ENCODE measurements at places on chromosomes 4 and X.

DNA sequence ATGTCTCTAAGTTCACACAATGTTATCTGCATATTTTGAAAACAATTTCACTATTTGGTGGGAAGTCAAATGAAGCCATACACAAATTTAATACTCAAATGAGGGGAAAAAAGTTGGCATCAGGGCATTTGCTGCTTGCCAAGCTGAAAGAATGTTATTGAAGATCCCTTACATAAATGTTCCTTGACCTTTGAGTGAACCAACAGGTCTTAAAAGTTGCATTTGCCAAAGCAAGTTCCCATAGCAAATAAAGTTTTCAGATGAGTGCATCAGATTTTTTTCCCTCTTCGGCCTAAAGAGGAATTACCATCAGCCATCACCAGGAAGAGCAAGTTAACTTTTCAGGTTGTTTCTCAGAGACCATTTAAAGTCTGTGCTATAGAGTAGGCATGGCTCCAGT is 115.9 kb downstream of the COX18 start:
- DNase-seq = no peak

- DNase-seq = no peak
These were observed 672.7 kb downstream of the CCSER1 start for GRCh38 chr4:90799895-90800294.

DNA sequence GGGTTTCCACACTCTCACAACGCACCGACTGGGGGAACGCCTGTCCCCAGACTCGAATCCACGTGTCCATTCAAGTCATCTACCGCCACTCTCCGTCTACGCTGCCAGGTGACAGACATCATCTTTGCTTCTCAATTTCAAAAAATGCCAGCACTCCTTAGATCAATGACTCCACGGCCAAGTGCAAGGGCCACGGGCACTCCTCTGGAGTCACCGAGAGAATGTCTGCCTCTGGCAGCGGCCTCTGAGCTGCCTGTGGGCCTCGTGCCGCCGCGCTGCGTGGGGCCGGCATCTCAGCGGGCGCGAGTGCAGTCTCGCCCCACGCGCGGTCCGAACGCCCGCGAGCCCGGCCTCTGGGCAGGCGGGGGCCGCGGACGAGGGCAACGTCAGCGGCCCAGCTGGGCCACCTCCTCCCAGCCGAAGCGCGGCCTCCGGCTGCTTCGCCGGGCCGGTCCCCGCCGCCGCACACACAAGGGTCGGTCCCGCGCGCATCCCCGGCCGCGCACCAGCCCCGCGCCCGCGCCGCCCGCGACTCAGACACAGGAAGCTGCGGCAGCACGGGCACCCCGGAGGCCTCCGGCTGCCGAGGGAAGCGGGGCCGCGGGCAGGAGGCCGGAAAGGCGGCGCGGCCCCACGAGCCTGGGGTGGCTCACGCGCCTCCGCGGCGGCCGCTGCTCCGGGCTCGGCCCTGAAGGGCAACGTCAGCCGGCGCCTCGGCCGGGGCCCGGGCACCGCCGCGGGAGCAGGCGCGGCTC is 450 bp downstream of the ACSL1 start:
- DNase-seq = no peak

DNA sequence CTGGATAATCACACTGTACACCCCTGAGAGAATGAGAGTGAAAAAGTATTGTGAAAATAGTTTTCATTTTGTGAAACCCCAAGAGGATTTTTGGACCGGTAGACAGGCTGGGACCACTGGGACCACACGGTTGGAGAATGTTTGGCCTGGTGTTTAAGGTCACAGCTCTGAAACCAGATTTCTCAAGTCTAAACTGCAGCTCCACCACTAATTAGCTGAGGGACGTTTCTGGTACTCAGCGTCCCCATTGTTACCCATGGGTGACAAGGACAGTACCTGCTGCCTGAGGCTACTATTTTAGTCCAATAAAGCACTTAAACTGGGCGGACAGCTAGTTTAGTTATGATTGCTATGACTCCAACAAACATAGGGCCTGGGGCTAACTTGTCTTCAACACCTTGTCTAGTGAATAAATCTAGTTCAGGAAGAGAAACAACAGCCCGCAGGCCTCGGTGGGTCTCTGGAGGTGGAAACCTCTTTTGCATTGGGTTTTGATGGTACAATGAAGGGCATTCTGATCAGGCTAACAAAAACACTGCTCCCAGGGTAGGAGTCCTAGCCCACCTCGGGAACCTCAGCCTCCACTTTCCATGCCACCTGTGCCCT is 509 bp upstream of the USP11 start:
- DNase-seq = no peak

DNA sequence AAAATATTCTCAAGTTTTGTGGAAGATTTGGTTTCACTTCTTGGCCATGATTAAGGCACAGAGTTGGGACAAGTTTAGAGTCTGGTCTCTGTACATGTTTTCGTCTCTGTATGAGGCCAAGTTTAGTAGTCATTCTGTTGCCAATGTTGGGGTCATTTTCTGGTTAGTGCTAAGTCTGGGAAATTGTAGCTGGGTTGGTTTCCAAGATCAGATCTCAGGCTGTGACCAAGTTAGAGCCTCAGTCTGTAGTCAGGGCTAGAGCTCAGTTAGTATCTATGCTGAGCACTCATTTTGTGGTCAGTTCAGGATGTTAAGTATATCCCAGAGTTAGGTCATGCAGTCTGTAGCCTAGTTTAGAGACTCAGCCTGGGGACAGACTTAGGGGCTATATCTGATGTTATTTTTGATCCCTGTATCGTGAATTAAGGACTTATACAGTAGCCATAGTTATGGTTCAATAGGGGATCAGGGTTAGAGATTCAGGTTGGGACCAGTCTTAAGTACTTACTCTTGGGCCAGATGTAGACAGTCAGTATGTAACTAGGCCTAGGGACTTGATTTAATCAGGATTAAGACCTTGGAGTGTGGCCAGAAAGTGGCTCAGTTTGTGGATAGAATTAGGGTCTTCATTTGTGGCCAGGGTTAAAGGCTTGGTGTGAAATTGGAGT is 6.6 kb upstream of the ENOX2 start:
- DNase-seq = no peak

DNA sequence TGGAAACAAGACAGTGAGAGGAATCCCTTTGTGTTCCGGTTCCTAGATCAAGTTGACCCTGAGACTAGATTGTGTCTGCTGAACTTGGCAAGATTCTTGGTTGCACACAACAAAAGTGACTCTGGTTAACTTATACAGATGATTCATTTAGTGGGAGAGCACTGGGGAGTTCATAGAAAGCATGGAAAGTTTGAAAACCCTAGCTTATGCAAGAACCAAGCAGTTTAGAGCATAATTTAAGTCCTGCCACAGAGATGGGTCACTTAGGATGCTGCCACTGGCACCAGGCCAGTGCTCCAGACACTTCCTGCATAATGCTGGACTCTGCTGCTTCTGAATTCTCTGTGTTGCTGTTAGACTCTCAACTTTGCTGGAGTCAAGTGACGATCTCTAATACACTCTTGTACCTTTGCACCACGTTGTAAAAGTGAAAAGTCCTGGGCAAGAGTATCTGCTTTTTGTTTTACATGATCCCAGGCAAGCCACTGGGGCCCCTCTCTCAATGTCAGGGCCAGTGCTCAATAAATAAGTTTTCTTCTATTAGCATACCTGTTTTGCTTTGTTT is 12.7 kb upstream of the DCUN1D4 start:
- no peak for DNase-seq

DNA sequence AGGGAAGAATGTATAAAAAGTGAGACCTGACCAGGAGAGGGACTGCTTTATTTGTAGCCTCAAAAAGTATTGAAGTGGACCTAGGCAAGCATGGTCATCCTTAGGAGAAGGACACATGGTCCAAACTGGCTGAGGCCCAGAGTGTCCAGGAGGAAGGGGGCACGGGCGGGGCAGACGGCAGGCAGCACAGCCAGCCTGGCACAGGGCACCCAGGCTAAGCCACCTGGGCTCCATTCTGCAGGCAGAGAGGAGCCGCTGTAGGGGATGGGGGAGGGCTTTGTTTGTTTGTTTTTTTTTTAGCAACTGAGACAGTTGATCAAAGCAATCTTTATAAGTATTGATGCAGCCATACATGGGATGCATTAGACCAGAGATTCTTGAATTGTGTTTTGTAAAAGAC is 188.6 kb downstream of the PRDM5 start:
- no peak for DNase-seq

GRCh38 chr4:99529228-99529627 is 18.4 kb downstream of the C4orf17 start:
- DNase-seq = no peak

- no peak for DNase-seq
These were observed 93.8 kb downstream of the GATB start for GRCh38 chr4:151667048-151667447.

DNA sequence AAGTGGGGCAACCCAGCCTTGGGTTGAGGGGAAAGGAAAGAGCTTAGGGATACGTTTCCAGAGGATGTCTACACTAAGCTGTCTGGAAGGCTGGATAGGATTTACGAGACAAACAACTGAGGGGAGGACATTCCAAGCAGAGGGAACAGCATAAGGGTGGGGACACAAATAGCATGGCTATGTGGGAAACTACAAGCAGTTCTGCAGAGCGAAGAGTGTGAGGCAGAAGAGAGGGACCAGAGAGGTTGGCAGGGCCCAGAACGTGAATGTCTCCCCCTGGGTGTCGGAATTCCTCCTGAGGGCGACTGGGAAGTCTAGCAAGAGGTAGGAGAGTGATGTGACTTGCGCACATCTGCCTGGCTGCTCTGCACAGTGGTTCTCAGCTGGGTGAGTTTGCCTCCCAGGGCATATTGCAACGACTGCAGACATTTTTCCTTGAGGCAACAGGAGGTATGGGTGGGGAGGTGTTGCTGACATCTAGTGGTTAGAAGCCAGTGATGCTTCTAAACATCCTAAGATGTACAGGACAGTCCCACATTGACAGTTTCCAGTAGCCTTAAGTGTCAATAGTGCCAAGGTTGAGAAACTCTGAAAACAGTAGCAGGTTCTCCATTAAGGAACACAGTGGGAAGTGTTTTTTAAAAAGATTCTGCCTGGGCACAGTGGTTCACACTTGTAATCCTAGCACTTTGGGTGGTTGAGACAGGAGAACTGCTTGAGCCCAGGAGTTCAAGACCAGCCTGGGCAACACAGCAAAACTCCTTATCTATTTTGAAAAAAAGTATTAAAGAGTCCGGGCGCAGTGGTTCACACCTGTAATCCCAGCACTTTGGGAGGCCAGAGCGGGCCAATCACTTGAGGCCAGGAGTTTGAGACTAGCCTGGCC is 9.2 kb downstream of the NDUFA1 start:
- peak; percentile 50 for DNase-seq

- DNase-seq = no peak
These were observed 126.9 kb downstream of the VCX3B start for GRCh38 chrX:8591501-8591900.

GRCh38 chr4:47122592-47123291 is 91.4 kb downstream of the GABRB1 start:
- peak; percentile 40 for DNase-seq

DNA sequence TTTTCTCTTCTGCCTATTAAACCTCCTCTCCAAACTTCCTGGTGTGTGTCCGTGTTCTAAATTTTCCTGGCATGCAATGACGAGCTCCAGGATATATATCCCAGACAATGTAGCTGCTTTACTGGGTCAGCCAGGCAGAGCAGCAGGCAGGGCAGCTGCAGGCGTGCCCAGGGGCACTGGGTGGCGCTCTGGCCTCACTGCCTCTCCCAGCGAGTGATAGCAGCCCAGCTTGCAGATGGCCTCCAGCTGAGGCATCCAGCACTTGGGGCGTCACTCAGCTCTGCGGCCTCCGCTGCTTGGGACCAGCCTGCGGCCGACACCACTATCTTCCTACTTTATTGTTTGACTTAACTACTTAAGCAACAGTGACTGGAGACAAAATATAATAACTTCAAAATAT is 23.0 kb upstream of the UBA6 start:
- no peak for DNase-seq

DNA sequence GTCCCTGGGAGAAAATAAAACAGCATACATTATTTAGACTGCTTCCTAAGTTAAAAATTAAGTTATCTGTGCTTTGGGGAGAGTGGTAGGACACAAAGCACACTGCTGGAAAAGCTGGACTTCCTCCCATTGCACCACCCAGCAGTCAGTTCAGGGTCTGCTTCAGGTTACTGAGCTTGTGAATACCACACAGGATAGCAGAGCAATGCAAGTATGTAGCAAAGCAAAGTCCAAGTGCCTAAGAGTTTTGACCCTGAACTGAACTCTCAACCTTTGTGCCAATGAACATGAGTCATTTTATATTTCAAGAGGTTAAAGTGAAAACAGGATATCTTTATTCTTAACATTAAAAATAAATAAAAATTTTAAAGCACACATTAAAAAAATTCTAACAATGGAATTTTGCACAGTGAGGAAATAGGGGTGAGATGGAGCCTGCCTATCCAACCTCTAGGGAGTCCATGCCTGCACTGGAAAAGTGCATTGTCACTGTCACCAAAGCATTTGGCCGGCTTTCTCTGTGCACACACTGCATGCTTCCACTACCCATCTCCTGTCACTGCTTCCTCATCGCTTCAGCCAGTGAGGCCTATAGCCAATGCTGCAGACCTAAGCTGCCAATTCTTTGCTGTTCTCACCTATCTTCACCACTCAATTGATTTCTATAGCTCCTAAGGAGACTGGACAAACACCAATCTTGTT is 50.9 kb downstream of the ABCG2 start:
- DNase-seq = no peak

- DNase-seq = no peak
These were observed 30.3 kb downstream of the TLR10 start for GRCh38 chr4:38752372-38752940.

DNA sequence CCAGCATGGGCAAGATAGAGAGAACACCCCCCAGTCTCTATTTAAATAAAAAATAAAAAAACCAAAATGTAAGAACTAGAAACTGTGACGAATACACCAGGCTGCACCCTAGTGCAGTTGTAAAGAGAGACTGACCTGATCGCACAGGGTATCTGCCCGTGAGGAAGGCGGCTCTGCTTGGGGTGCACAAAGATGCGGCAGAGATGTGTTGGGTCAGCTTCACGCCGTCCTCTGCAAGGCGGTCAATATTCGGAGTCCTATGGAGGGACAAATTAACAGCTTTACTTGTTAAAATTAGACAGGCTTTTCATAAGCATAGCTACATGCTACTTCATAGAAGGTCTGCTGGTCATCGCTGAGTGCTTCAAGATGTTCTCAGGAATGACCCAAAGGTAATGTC is 26.1 kb upstream of the ARSD start:
- no peak for DNase-seq

GRCh38 chr4:40099010-40099409 is 42.4 kb downstream of the N4BP2 start:
- no peak for DNase-seq

DNA sequence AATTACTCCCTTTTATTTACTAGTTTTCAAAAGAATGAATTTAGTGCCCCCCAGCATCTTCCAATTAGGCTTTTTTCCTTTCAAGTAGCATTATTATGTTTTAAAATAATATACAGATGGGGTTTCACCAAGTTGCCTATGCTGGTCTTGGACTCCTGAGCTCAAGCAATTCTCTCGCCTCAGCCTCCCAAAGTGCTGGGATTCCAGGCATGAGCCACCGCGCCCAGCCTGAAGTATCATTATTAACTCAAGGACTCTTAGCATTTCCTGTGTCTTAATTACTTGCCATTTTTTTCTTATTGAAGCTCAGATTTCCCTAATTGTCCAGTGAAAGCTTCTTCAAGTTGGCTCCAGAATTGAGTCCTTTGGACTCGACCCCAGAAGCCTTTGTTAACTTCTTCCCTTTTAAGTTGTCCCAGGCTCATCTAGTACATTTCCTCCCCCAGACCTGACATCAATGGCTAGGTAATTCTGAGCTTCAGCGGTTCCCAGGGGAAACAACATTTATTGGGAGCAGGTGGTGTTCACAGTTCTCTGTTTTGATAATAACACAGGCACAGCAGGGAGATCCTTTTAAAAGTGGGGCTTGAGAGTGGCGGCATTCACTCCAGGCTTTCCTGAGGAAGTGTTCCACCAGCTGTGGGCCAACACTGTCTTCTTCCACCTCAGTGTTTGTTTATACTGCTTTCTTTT is 10.0 kb downstream of the SAT1 start:
- DNase-seq = peak; percentile 87
